ENCODE measurements at places on chromosomes 16 and 17.

DNA sequence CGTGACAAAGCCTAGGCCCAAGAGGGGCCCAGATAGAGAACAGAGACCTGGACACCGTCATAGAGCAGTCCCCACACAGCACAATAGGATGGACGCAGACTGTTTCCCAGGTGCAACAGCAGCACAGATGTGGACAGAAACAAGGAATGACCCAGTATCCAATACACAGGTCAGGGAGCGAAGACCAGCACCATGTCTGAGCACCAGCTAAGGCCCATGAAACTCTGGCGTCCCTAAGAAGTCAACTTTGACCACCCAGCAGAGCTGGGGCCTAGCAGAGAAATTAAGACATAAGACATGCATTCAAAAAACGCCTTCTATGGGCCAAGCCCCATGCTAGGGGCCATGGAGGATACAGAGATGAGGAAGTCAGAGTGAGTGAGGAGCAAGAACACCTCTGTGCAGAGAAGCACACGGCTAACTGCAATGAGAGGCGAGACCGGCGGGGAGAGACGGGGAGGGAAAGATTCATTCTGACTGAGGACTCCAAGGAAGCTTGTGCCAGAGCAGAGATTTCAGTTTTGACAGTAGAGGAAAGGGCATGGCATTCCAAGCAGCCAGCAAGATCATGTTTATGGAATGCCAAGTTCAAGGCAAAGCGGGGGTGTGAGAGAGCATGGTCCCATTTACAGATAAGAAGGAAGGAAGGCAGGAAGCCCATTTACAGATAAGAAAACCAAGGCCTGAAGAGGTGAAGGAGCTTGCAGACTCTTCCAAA is 50.8 kb downstream of the PITPNM3 start:
- DNase-seq: no peak

DNA sequence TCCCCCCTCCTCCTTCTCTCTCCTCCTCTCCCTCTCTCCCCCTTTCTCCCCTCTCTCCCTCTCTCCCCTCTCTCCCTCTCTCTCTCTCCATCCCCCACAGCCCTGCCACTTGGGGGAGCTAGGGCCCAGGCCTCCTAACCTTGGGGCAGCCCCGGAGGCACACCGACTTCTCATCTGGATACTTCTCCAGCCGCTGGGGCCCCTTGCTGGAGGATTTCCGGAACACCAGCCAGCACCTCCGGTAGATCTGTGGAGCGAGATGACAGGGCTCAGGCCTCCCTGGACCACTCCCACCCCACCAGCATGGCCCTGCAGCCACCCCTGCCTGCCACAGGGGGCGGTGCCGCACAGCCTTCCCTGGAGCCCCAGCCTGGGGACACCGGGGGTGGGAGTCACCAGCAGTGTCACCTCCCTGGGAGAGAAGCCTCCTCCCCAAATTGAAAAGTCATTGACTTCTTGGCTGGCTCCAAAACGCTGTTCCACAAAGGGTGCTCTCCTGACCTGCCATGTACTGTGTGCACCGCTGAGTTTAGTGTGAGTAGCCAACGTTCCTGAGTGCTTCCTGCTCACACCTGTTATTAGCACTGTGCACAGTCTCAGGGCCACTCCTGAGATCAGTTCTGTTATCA is 10.5 kb downstream of the DOK4 start:
- peak; percentile 43 for DNase-seq

DNA sequence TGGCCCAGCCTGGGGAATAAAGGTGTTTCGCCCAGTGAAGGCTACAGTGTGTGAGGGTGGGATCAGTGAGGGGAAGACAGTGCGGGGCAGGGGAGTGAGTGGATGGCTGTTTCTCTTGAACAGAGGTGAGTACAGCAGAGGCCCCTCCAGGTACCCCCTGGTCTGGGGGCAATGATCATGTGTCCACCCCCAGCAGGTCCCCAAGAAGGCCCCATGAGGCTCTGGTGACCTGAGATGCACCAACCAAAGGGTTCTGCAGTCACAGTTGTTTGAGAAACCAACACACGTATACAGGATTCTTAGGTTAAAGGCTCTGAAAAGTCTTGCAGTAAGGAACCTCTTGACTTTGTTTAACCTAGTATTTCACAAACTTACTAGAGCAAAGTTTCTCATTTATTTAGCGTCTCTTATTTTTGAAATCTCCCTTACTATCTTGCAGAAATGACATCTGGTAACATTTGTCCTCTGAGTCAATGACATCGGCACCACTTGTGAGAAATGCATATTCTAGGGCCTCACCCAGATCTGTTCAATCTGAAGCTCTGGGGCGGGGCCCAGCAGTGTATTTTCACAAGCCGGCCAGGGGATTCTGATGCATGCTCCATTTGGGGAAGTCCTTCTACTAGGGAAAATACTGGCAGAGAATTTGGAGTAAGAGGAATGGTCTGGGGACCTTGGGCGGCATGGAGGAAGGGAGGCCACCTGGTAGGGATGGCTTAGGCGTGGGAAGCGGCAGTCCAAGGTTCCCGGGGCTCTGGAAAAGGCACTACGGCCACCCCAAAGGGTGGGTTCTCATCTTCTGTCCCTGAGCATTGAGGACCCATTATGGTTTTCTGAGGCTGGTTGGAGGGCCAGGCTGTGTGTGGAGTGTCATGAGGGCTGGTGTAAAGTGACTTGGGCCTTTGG is 217.3 kb downstream of the NTN1 start:
- no peak for DNase-seq

DNA sequence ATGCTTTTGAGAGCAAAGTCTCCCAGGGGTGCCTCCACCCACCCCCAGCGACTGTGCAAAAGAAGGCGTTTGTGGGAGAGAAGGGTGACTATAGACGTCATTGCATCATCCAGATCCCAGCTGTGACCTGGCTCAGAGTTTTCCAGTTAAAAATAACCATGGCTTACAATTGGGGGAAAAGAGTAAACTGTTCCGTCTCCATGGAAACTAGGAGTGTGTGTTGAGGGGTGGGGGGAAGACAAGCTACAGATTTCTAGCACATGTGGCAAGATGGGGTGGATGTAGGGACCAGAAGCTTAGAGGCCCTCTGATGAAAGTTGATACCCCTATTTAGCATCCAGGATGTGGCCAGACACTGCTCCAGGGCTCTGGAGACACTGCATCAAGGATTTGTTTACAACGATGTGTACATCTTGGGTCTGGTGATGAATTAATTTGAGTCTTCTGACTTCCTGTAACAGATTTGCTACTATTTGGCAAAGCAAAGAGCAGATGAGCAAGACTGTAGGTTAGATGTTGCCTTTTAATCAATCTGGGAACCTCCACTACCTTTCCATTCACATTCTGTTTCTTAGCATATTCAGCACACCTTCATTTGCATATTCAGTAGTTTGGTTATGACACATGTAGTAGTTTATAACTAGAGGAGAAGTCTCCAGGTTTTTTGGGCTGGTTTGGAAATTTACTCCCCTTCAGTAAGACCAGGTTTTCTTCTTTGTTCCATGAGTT is 6.2 kb upstream of the DUSP14 start:
- DNase-seq: no peak

GRCh38 chr17:9233271-9233599 is 211.9 kb downstream of the NTN1 start:
- DNase-seq: no peak

- DNase-seq: no peak
These were observed 104.9 kb downstream of the CEP112 start for GRCh38 chr17:66087073-66087472.

GRCh38 chr16:81803332-81803731 is 24.2 kb downstream of the PLCG2 start:
- DNase-seq: no peak

DNA sequence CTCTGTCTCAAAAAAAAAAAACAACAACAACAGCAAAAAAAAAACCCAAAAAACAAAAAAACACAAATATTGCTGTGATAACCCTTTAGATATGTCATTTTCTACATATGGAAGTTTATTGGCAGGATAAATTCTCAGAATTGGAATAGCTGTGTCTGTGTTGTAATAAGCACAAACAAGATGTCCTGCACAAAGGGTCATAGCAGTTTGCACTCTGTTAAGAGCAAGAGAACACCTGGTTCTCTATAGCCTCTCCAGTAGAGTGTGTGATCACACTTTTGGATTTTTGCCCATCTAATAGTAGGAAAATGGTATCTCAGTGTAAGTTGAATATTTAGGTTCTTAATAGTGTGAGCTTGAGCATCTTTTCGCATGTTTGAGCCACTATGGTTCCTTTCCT is 60.4 kb downstream of the USP43 start:
- no peak for DNase-seq

- DNase-seq: no peak
These were observed 394 bp upstream of the PRM3 start for GRCh38 chr16:11273721-11274324.

DNA sequence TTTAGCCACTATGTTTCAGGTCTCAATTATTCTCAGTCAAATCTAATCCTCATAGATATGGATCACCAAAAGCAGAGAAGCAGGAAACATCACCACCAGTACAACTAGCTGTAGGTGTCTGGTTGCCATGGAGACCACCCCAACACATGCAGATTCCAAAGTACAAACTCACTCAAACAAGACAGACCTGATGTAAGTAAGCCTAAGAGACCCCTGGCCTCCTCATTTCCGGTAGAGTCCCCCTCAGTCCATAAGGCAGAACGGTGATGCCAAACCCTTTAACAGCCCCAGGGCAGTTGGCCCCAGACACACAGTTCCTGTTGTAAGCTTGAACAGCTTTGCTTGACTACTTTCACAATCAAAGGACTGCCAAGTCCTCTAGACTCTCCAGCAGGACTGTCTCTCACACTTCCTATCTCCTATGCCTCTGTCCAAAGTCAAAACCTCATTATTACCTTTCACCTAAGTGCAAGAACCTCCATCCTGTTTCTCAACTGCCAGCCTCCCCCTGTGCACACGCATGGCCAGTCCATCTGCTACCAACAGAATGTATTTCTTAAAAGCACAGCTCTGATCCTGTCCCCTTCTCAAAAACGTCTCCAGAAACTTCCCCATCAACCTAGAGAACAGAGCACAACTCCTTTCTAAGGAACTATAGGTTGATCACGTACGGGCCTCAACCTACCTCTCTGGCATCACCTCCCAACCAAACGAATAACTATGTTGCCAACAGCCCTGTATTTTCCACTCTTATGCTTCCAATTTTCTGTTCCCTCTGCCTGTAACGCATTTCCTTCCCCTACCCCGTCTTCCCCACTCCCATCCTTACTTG is 23.9 kb downstream of the SLC39A11 start:
- no peak for DNase-seq

- DNase-seq: no peak
These were observed 6.2 kb downstream of the ACSM5 start for GRCh38 chr16:20415541-20415940.

- no peak for DNase-seq
These were observed 157.7 kb upstream of the LHX1 start for GRCh38 chr17:36779550-36779949.

DNA sequence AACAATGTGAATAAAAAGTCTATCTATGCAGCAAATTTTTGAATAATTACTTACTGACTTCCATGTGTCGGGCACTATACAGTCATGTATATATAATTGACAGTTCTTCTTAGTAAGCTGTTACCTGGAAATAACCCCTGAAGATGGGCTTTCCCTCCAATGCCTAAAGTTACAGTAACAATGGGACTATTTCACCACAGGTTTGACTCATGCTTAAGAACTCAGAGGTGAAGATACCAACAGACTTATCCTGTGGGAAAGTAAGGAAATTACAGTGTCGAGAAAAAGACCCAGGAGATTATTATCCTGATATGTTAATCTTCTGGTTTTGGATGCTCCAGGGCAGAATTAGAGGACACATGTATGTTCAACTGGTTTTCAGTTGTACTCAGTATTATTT is 601.5 kb upstream of the SOX9 start:
- DNase-seq: no peak

DNA sequence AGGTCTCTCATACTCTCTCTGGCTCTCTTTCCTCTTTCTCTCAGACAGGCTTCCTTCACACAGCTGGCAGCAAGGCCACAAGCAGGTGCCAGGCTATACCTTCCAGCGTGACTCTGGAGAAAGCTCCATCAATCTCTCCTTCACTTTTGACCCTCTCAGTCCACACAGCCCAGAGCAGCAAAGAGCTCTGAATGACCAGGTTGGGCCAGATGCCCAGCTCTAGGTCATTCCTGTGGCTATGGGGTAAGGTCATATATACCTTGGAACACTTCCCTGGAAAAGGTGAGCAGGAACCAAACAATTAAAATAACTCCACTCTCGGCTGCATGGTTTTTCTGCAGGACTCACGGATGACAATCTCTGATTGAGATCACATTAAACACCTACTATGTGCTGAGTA is 8.8 kb downstream of the ADAP2 start:
- no peak for DNase-seq

DNA sequence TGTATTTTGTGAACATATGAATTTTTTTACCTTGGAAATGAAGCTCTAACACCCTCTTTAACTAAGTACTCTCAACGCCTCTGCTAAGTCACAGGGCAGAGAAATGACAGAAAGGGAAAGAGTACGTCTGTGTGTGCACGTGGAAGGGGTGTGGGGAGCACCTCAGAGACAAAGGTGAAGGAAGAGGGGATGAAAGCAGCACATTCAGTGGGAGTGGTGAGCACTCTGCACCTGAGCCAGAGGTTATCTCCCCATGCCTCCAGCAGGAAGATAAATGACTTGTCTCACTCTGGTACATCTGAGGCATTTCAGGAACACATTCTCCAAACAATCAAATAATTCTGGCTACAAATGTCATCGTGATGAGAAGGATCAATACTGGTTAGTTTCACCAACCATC is 15.0 kb downstream of the GNA13 start:
- no peak for DNase-seq

- no peak for DNase-seq
These were observed 135.5 kb downstream of the MGAT5B start for GRCh38 chr17:77003699-77004098.

DNA sequence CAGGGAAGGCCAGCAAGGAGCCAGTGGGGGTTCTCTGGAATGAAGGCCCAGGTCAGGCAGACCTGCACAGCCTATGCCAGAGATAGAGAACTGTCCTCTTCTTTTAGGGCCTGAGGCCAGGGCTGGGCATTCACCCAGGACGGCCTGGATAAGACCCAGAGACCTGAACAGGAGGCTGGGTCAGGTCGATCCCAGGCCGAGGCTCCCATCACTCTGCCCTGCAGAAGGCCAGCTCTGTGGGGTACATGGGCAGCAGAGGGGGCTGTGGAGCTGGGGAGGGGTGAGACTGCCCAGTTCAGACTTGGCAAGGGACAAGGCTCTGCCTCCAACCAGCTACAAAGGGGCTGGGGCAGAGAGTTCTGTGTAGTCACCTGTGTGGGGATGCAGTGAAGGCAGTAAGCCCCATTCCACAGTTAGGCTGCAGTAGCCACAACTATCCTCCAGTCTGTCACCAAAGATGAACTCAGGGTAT is 14.6 kb downstream of the HSD11B2 start:
- no peak for DNase-seq
